ENCODE measurements at places on chromosomes 6 and 20.

DNA sequence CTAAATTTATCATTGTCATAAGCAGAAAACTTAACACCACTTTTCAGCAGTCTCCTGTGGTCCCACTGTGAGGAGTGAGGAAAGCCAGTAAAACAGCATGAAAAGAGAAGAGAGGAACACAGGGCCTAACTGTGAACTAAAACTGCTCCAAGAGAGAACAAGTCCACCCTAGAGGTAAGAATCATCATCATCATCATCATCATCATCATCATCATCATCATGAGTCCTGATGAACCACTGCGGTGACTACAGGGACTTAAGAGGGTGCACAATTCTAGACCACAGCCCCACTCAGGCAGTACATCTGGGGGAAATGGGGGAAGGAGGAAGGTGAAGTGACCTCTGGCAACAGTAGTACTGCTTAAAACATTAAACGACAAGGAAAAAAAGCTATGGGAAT, 13.6 kb downstream of the ZNF337 start:
- no peak for DNase-seq

GRCh38 chr6:125058546-125058945, 95.0 kb upstream of the TPD52L1 start:
- DNase-seq = no peak

GRCh38 chr6:37536491-37537190, 36.9 kb upstream of the CCDC167 start:
- no peak for DNase-seq

GRCh38 chr6:6346427-6347023, 26.1 kb upstream of the F13A1 start:
- no peak for DNase-seq

- no peak for DNase-seq
These were observed 16.8 kb downstream of the MRAP2 start for GRCh38 chr6:84050408-84050807.

DNA sequence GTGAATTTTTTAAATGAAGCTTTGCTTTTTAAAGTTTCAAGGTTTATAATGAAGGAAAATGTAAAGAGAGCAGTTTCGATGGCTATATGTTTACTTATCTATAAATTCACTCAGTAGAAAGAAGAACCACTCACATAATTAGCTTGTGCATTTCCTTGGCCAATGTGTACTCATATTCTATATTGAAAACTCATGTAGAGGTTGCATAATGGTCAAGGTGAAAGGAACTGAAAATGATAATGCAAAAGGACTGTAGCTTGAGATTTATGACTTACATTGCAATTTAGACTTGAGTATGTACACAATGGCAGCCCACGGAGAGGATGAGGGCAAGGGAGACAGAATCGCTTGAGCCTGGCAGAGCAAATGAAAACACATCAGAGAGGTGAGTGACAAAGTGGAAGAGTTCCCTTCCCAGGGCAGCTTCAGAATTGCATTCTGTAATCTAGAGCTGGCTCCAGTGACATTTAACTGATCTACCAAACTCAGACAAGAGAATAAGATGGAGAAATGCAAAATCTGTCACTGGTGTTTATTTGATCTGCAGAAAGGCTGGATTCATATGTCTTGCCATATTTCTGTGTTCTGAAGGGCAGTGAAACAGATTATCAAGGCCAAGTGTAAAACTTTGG, 191.8 kb downstream of the TMEM200A start:
- DNase-seq = no peak

GRCh38 chr6:80003826-80004172, 650 bp upstream of the TTK start:
- DNase-seq = no peak

DNA sequence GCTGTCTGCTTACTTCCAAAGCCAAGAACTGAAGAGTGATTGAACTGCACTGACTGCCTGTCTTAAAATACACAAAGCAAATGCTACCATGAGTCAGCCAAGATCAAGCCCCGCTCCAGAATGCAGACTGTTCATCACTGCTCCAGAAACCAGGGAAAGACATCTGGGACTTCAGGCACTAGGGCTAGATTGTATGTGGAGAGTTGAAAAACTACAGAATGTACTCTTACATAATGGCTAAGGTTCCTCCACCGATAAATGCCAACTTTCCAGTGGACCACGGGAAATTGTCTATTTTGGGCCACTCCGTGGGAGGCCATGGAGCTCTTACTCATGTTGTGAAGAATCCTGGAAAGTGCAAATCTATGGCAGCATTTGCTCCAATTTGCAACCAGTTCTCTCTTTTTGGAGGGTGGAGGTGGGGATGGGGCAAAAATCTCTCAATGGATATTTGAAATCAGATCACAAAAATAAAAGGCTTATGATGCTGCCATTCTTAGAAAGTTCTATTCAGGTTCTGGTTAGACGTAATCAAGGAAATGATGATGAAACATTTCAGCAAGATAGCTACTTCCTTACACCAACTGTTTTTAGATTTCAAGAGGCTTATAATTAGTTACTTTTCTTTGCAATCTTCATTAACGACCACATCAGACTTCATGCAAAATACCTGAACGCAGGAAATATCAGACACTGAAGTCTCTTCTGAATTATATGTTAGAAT, 11.8 kb upstream of the CAP2 start:
- DNase-seq = peak; percentile 89

DNA sequence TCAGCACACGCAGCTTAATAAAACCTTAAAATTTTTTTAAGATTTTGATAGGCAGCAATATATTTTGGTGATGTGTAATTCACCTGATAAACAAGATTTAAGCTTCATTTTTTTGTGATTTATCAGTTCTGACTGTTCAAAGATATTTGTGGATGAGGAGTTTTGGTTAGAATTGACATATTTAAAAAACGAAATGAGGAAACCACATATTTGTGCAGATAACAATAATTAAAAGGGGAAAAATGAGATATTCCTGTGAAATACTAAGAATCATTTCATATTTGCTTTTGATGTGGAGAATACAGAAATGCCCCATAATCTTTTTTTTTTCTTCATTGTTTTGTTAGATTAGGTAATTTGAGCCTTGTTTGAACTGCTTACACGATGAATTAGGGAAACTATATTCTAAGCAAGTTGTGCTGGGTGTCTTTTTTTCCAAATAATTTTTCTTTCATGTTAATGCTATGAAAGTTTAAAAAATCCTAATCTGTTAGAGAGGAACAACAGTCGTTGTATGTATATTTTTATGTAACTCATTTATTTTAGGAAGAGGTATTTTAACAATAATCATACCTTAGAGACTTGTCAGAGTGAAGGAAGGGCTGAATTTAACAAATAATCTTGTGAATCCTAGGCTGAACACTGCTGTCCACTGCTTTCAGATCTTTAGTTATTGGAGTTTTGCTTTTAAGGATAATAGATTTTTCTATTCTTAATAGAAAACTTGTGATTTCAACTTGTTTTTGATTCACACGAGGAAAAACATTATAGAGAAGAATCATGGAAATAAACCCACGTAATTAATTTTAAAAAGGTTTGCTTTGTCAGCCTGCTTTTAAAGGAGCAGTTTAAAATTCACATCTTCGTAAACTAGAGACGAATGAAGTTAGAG, 4.0 kb downstream of the ARID1B start:
- DNase-seq = no peak
